Foreskin fibroblast (primary cell): ENCODE measurements at places on chromosomes 3 and 15.

DNA sequence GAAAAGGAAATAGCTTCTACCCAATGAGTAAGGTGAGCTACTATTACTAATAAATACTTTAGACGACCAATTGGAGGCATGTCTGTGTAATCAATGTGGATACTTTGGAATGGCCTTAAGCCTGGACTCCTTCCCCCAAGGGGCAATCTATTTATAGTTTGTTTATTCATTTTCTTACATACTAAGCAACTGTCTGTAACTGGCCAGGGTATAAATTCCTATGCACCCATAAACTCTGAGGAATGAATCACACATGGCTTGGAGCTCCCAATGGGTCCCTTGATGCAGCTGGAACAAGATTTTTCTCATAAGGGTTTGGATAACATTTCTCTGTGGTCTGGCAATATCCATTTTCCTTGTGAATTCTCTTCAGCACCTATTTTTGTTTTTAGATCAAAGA lies 506.8 kb downstream of the EDEM1 start:
- DNase-seq = no peak

DNA sequence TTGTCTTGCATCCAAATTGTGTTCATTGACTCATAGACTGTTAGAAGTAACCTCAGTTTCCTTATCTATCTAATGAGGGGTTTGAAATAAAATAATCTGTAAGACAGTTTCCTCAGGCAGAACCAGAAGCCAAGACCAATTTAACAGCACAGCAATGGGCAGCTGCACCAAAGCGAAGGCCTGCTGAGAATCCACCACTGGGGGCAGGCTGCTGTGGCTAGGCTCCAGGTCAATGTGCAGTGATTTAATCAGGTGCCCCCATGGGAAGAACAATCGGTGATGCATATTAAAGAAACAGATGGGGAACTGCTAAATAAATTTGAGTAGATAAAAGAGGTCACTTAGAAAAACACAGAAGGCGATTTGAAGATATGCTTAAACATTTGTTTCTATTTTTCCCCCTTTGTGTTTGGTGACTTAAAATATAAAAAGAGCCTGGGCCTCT lies 28.0 kb upstream of the TMOD3 start:
- DNase-seq = no peak

DNA sequence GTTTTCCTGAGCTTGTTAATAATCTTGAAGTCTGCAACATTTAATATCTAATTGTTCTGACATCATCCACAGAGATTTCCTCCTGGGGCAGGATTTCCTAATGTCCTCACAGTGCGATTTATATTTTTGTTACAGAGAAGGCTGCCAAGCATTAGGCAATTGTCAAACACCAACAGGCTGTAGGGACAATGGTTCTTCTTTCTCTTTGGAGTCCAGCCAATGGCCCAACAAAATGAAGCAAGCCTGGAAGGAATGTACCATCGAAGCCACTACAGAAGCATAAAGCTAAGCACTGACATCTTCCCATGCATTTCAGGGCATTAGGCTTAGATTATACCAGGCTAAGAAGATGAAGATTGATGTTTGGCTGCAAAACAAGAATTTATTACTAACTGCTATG lies 173.0 kb upstream of the FRMD4B start:
- DNase-seq = no peak

DNA sequence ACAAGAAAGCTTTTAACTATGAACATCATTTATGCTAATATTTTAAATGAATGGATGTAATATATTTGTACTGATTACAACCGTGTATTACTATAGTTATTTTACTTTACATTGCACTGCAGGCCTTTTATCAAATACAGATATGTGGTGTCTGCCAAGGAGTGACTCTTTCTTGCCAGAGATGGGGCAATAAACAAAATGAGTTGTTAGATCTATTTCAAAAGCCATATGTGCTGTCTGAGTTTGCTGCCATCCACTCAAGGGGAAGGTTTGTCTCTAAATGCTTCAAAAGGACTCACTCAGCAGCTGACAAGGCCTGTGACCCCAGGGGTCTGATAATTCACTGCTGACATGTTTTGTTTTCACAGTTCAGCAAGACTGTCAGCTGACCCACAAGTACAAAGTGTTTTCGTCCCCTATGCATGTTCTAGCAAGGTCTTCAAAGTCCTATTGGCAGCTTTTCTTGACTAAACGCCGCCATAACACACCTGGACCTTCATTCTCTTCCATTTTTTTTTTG lies 41.3 kb upstream of the ZBED2 start:
- DNase-seq = peak; percentile 39

DNA sequence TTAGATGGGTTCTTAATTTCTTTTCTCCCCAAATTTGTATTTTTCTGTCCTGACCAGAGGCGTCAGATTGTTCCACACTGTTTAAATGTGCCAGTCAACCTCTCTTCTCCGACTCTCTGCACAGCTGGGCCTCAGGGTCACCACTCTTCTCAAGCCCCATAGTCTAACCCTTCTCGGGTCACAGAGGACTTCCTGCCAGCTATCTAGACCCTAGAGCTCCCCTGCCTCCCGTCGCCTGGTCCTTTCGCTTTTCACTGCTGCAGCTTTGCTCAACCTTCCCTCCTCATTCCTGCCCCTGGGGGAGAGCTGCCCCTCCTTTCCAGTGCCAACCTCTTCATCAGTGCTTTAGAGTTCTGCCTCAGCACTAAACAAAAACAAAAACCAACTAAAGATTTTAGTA lies 151.7 kb downstream of the ATG7 start:
- no peak for DNase-seq

GRCh38 chr3:76965122-76965725 lies 74.7 kb upstream of the ROBO2 start:
- peak; percentile 55 for DNase-seq
